ENCODE measurements at places on chromosomes 7 and 10.

- no peak for DNase-seq
These were observed 18.8 kb downstream of the CAMK2B start for GRCh38 chr7:44306606-44307005.

- no peak for DNase-seq
These were observed 46.4 kb upstream of the KMT2E start for GRCh38 chr7:104967595-104967994.

- DNase-seq: no peak
These were observed 91.0 kb downstream of the ELMO1 start for GRCh38 chr7:37357637-37357996.

GRCh38 chr7:131061158-131061557 is 266.5 kb upstream of the MKLN1 start:
- DNase-seq: no peak

- no peak for DNase-seq
These were observed 906.7 kb upstream of the AUTS2 start for GRCh38 chr7:68691261-68692216.

DNA sequence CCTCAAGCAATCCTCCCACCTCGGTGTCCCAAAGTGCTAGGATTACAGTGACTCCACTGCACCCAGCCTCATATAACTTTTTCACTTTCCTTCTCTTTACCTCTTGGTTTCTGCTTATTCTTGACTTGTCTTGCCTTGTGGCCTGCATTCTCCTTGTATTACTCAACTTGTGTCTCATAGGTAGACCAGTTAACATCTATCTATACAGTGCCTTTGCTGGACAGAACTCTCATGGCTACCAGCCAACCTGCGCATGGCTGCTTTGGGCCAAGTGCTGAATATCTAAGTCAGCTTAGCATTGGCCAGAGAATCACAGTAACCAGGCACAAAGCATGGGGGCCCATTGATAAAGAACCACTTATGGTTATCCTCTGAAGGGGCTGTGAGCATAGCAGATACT is 42.6 kb upstream of the ZNRF2 start:
- no peak for DNase-seq

- no peak for DNase-seq
These were observed 11.2 kb downstream of the AVL9 start for GRCh38 chr7:32506266-32507054.

DNA sequence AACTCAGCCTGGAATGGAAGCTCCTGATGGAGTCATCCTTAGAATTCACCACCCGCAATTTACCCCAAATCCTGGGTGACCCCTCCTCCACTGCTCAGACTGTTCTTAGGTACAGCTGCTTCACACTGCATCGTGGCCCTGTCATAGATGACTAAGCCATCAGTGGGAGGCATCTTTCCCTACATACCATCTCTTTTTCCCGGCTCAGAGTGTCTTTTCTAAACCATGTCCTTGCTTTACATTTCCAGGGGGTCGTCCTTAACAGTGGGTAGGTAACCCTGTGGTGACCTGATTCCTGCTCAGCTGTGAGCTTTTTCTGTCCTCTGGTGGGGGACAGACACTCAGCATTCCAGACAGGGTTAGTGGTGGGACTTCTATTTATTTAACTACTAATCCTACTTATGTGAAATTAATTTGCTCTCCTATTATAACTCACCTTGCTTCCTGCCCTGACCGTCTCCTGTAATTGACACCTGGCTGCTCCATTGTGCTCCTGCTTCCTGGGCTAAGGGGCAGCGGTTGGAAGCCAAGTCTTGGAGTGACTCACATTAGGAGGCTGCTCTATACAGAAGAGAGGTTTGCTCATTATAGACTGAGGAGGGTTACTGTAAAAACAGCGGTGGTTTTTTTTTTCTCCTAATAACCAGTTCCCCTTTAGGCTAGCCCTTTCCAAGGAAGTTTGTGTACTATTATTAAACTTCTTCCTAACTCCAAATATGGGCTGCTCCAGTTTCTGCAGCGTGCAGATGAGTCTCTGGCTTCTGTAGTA is 40.6 kb downstream of the PYROXD2 start:
- no peak for DNase-seq

DNA sequence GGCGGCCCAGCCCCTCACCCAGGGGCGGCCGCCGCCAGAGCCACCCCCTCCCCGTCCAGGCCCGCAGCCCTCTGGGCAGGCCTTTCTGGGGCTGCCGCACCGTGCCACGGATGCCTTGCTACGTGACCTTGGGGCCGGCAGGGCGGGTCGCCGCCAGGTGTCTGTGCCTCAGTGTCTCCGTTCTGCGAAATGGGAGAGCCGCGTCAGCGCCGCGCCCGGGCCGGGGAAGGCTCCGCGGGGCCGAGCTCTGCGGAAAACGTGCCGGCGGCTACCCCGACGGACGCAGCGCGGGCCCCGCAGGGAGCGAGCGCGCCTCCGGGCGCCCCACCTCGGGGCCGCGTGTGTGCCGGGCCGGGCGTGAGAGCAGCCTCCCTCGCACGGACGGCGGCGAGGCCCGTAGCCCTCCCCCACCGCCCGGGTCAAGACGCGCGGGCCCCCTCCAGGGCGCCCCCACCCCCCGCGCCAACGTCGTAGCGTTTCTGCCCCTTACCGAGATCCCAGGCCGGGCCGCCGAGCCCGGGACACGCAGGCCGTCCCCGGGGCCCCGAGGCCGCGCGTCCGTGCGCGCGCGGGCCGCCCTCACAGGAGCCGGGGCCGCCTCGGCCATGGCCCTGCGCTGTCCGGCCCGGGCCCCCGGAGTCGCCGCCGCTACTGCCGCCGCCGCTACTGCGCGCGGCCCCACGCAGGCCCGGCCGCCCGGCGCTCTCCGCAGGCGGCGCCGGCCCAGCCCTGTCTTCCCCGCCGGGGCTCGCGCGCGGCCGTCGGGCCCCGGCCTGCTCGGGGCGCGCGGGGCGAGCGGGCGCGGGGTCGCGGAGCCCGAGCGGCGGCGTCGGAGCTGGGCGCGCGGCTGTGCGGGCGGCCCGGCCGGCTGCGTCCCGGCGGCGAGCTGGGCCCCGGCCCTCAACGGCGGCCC is 1.1 kb downstream of the ZNF777 start:
- DNase-seq: no peak

- no peak for DNase-seq
These were observed 25.0 kb upstream of the ITGB8 start for GRCh38 chr7:20305726-20306125.

GRCh38 chr10:79285315-79286197 is 61.7 kb upstream of the PPIF start:
- DNase-seq: peak; percentile 14

DNA sequence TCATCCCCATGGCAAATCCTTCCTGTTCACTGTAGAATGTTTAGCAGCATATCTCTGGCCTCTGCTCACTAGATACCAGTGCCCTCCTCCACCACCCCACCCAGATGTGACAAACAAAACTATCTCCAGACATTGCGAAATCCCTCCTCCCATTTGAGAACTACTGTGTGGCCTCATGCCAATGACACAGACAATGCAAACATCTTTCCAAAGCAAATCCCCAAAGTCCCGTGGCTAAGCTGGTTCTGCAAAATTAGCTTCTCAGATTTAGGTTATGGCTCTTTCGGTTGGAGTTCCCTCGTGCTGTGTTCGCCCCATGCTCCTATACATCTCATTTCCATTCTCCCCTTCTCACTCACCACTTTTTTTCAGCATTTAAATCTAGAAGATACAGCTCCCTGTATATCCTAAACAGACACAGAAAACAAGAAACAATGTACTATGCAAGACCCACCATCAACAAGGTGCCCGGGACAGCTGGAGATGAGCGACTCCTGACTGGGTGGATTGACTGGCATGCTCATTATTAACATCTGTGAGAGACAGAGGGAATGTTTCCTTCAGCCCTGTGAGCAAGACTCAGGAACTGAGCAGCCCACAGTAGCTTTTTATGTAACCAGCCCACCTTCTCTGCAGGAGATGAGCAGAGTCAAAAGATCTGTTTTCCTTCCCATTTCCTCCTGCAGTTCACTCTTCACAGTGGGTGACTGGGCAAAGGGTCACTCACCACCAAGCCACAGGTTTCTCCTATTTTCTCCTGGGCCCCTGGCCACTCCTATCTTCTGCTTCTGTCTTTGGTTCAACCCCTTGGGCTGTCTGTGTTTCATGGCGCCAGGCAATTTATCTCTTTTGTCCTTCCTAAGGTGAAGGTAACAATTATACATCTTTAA is 225.7 kb upstream of the AOAH start:
- DNase-seq: no peak

DNA sequence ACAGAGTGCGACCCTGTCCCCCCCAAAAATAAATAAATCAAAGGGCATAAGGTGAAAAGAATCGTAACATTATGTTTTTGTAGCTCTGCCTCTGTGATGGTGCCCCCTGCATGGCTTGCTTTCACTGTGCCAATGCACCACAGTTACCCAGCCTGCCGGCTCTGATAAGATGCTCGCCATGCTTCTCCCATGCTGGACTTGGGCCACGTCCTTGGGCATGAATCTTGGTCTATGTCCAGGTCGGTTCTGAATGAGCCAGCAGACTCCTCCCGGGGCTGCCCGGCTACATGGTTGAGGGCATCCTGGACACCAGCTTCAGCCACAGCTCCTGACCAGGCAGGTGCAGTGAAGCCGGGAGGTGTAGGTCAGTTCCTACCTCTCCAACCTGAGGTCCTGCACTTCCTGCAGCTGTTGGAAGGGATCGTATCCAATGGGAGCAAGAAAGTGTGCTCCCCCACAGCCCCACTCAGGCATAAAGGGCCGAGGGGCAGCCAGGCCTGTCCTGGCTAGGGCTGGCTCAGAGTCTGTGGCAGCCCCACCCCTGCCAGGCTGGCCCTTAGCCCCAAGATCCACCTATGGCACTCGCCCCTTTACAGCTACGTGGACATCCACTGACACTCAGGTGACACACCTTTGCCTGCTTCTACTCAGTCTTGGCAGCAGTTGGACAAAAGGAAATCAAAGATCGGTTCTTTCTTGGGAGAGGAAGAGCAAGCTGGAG is 34.1 kb downstream of the CHST3 start:
- no peak for DNase-seq

DNA sequence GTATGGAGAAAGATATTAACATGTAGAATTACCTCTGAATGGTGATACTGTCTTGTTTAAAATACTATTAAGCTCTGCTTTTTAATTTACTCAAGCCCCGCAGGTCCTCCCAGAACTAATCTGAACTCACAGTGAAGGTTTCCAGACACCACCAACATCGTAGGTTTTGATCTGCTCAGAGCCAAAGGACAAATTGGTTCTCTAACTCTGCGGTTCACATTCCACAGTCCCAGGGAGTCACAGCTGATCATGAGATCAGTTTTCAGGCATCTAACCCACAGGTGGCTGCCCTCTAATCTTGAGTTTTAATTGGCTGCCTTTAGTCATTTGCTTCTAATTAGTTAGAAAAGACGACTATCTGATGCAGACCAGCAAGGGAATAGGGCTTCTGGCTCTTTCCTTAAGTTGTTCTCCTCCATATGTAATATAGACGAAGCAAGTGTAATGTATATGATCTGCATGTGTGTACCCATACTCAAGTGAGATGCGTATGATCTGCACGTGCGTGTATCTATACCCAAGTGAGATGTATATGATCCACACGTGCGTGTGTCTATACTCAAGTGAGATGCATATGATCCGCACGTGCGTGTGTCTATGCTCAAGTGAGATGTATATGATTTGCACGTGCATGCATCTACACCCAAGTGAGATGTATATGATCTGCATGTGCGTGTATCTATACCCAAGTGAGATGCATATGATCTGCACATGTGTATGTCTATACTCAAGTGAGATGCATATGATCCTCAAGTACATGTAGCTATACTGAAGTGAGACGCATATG is 331.5 kb upstream of the NPVF start:
- DNase-seq: no peak

GRCh38 chr10:59229441-59229840 is 53.0 kb downstream of the PHYHIPL start:
- no peak for DNase-seq

- DNase-seq: no peak
These were observed 346.1 kb upstream of the ANKRD30A start for GRCh38 chr10:36779238-36779846.

- no peak for DNase-seq
These were observed 2.9 kb downstream of the CAV2 start for GRCh38 chr7:116502201-116503096.

- DNase-seq: no peak
These were observed 1290.3 kb upstream of the SORCS1 start for GRCh38 chr10:108454793-108455192.

- no peak for DNase-seq
These were observed 28.6 kb downstream of the KAT6B start for GRCh38 chr10:74855027-74855426.

DNA sequence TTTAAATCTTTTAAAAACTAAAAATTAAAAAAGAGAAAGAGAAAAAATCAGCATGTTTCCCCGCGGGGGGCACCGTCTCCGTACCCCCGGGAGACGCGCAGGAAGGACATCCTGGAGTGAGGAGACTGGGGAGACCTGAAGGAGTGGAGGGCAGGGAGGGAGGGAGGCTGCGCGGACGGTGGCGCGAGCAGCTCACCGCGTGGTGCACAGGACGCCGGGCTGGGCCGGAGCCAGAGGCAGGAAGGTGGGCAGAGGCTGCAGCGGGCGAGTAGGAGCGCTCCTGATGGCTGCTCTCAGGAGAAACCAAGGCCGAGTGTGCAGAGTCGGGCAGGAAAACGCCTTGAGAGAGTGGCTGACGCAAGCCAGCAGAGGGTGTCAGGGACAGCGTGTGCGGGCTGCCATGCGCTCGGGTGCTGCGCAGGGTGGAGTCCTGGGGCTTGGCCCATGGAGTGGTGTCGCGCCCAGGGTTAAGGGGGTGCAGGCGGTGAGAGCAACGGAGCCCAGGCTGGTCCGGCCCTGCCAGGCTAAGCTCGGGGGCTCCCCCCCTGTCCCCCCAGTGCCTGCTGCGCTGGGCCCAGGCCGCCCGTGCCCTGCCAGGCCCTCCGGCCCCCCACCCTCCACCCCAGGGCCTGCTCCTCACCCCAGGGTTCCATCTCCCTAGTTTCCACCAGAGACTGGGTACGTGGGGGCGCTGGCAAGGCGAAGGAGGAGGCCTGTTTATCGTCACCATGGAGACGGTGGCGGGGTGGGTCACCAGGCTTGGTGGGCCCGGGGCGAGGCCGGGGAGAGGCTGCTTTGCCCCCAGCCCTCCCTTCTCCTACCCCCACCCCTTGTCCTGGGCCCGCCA is 28.9 kb upstream of the FXYD4 start:
- DNase-seq: no peak

- DNase-seq: no peak
These were observed 29.9 kb downstream of the SEC61G start for GRCh38 chr7:54729107-54729506.

DNA sequence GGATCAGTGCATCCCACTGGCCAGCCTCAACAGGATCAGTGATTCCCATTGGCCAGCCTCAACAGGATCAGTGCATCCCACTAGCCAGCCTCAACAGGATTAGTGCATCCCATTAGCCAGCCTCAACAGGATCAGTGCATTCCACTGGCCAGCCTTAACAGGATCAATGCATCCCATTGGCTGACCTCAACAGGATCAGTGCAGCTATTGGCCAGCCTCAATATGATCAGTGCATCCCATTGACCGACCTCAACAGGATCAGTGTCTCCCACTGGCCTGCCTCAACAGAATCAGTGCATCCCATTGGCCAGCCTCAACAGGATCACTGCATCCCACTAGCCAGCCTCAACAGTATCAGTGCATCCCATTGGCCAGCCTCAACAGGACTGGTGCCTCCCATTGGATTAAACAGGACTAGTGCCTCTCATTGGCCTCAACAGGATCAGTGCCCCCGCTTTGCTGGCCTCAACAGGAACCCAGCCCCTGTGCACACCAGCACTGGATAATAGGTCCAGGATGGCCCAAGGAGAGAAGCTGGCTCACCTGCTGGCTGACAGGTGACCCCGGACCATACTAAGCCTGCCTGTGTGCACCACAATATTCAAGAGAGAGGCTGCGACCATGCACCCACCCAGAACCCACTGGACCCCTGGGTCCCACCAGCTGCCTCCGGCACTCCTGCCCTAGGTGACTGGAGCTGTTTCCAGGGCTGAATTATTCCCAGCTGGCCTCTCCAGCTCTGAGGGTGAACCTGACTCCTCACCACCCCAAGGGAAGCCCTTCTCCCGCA is 59.9 kb downstream of the PDGFA start:
- DNase-seq: no peak
